ENCODE measurements at places on chromosomes 7 and 10.

GRCh38 chr7:46146454-46147255, 225.6 kb upstream of the IGFBP3 start:
- DNase-seq, result no peak

DNA sequence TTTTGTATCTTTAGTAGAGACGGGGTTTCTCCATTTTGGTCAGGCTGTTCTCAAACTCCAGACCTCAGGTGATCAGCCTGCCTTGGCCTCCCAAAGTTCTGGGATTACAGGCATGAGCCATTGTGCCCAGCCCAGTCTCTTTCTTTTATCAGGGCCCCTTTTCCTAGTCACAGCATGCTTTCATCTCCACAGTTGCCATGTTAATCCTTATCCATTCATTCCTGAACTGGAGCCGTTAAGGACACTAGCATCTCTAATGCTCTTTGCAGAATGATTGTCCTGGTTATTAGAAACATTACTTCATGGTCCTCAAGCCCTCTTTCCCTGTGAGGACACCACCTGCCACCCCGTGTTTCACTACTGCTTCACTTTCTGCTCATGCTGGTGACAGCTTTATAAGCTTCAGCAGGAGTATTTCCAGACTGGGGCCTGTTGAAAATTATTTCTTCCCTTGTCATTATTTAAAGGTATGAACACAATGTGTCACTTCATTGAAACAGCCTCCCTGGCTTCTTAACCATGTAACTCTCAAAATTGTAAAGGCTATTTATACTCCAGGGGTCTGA, 313.9 kb downstream of the BMPER start:
- DNase-seq, result no peak

DNA sequence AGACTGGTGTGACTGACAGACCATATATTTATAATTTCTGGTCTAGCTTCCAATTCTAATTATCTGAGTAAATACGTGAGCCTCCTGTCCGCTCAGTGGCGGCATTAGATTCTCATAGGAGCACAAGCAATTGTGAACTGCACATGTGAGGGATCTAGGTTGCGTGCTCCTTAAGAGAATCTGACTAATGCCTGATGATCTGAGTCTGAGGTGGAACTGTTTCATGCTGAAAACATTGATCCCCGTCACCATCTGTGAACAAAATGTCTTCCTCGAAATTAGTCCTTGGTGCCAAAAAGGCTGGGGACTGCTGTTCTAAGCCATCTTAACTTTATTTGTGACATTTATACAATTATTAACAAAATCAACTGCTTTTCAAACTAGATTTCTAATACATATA, 164.7 kb upstream of the MEOX2 start:
- DNase-seq, result no peak

- DNase-seq, result no peak
These were observed 86.4 kb downstream of the FAM53B start for GRCh38 chr10:124657806-124658205.

DNA sequence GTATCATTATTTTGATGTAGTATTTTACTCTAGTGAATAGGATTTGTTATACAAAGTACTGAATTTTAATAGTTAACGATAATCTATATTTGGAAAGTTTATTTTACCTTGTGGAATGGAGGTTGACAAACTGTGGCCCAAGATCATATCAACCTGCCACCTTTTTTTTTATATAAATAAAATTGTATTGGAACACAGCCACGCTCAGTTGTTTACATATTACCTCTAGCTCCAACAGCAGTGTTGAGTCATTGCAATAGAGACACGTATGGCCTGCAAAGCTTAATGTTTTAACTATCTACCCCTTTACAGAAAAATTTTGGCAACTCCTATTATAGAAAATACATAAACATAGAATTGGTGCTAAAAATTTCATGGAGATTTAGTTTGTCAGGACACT, 239.3 kb downstream of the THSD7A start:
- no peak for DNase-seq

DNA sequence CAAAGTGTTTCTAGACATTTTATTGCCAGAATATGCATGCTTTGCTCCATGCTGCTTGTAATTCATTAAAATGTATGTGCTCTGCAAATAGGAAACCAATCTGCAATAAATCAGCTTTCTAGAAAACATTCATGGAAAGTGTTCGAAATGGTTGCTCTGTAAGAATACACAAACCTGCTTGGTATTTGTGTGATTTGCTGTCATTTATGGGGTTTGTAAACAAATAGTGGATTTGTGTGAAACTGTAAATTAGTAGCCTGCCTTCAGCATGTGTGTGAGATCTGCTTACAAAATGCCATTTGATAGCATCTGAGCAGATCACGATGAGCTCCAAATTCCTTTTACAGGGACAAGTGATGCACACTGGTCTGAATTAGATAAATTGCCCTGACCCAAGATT, 219.0 kb upstream of the CSTF2T start:
- DNase-seq, result no peak

- no peak for DNase-seq
These were observed 359.3 kb downstream of the HGF start for GRCh38 chr7:81410471-81411117.

DNA sequence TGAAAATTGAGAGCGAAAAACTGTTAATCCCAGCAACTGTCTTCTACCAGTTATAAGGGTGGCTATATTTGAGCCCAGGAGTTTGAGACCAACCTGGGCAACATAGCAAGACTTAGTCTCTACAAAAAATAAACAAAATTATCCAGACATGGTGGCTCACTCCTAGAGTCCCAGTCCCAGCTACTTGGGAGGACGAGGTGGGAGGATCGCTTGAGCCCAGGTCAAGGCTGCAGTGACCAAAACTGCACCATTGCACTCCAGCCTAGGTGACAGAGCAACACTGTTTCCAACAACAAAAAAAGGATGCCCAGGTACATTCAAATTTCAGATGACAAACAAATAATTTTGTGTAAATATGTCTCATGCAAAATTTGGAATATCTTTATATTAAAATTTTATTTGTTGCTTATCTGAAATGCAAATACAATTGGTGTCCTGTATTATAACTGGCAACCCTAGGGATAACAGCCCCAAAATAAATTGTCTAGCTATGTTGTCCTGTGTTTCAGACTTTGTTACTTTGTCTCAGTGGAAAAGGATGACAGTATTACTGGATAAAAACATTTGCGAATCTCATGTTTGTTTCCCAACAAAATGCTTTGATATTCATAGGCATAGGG, 26.7 kb downstream of the FAM171A1 start:
- DNase-seq, result no peak

- DNase-seq, result no peak
These were observed 80.8 kb upstream of the NPVF start for GRCh38 chr7:25308906-25309705.

GRCh38 chr10:110524859-110525232, 27.1 kb downstream of the DUSP5 start:
- no peak for DNase-seq

GRCh38 chr7:157412021-157412443, 75.2 kb downstream of the DNAJB6 start:
- no peak for DNase-seq

DNA sequence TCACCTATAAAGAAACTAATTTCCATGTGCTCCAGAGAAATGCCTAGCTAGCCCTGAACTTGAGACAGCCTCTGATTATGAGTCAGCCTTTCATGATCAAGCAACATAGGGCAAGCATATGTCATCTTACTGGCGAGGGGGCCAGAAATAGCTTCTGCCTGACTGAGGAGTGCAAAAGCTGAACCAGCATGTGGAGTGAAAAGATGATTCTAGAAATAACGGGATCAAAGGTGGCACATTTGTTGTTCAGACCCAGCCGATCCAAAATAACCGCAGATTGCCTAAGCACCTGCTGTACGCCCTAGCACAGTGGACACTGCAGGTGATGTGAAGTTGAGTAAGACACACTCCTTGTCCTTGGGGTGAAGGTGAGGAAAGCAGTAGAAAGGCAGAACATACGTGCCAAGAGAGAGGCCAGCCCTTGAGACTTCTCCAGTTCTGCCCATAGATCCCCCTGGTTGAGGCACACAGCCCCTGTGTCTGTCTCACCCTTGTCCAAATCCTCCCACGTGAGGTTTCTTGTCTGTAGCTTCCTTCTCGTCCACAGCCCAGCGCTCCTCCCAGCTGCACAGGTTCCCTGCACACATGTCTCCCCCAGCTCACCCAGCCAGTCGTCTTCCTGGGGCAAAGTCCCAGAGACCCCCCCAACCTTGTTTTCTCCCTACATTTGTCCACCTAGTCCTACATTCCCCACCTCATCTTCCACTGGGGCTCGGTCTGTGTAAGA, 2.8 kb upstream of the BCL7B start:
- peak; percentile 60 for DNase-seq
